ENCODE measurements at places on chromosomes 11 and 22. TPM values are rescaled to one million over a fixed set of nuclear protein-coding genes. Genes with fewer than 3 reads are reported as not detected.

The SNX32 gene
- not detected for total RNA-seq

The ACRV1 gene
- not detected for total RNA-seq

The BBOX1 gene
- not detected for total RNA-seq

The OR52N5 gene
- total RNA-seq: not detected

The OR8D1 gene
- under 0.01 TPM for total RNA-seq

The SLC37A2 gene
- 3.5 TPM for total RNA-seq

The KCNE3 gene
- 12.9 TPM for total RNA-seq

The CCDC116 gene
- not detected for total RNA-seq

The PDGFB gene
- total RNA-seq: 1.2 TPM

The NPTXR gene
- 0.94 TPM for total RNA-seq

The LMNTD2 gene
- total RNA-seq: 2.1 TPM

The MRPL23 gene
- 65.4 TPM for total RNA-seq

The SLC22A12 gene
- total RNA-seq: not detected

The DSCAML1 gene
- 0.84 TPM for total RNA-seq

The RNF141 gene
- total RNA-seq: 30.6 TPM

The OR2AT4 gene
- total RNA-seq: not detected

The OR4C46 gene
- total RNA-seq: not detected

The TSPAN18 gene
- 8.5 TPM for total RNA-seq

The CAPRIN1 gene
- 140 TPM for total RNA-seq
